Left hindlimb (tissue), 1 donor: ENCODE measurements at places on chromosomes 1 and 21.

- no peak for DNase-seq
Measured at GRCh38 chr1:190098107-190098506, 379.6 kb downstream of the BRINP3 start.

DNA sequence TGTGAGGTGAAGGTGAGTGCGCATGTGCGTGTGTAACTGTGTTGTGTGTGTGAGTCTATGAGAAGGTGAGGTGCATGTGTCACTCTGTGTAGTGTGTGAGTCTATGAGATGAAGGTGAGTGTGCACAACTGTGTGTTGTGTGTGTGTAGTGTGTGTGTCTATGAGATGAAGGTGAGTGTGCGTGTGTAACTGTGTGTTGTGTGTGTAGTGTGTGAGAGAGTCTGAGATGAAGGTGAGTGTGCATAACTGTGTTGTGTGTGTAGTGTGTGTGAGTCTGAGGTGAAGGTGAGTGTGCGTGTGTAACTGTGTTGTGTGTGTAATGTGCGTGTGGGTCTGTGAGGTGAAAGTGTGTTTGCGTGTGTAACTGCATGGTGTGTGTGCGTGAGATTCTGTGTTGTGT is 154.0 kb downstream of the FOXD2 start:
- DNase-seq, result no peak

GRCh38 chr1:43451701-43452532 is 1.8 kb downstream of the HYI start:
- DNase-seq, result no peak

DNA sequence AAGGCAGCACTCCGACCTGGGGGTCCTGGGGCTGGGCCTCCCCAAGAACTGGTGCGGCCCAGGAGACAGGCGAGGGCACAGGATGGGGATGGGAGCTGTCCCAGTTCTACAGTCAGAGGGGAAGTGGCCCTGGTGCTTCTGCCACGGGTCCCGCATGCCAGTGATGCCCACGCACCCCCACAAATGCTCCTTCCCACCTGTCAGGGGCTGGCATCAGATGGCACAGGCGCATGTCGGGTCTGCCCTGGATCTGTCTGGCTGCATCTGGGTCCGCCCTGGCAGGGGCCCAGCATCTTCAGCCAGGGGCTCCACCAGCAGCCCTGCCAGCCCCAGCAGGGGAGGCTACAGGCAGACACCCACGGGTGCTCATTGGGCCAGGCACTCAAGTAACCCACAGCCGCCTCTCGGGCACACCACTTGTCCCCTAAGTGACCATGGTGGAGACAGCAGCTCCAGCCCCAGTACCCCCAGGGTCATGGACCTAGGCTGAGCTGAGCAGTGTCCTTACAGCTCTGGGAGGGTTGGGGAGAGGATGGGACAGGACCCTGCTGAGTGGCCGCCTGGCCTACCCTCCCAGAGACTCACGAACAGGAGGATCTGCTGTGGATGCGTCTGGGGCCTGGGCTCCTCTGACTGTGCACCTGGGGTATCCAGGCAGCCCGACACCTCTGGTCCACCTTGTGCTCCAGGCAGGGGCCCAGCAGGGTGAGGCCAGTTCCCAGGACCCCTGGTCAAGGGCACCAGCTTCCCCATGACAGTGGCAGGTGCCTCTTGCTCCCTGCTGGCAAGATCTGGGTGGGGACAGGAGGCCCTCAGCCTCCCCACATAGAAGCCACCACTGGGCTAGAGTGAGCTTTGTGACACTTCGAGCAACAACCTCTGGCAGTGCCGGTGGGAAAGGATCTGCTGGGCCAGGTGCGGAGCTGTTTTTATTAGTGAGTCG is 5.4 kb downstream of the SMIM1 start:
- peak; percentile 26 for DNase-seq

- no peak for DNase-seq
Measured at GRCh38 chr21:40531431-40532110, 315.4 kb downstream of the DSCAM start.

DNA sequence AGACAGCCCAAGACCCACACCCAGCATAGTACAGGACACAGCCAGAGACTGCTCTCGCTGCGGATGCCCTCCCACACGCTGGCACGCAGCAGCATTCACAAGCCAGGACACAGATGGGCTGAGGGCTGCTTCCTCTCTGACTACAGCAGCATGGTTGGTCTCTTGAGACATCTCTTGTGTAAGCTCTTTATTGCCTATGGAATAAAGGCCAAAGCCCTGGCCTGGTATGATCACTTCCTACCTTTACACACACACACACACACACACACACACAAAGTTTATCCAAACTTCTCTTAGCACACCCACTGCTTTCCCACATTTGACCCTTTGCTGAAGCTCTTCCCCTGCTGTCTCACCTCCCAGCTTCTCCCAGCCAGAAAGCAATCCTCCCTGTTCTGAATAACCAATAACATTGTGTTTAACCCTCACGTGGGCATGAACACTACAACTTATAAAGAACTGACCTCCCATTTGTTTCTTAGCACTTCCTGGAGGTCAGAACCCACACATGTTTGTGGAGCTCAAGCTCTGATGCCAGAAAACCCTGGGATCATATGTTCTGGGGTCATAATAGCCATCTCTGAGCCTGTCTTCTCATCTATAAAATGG is 1.2 kb upstream of the LUZP1 start:
- peak; percentile 67 for DNase-seq

DNA sequence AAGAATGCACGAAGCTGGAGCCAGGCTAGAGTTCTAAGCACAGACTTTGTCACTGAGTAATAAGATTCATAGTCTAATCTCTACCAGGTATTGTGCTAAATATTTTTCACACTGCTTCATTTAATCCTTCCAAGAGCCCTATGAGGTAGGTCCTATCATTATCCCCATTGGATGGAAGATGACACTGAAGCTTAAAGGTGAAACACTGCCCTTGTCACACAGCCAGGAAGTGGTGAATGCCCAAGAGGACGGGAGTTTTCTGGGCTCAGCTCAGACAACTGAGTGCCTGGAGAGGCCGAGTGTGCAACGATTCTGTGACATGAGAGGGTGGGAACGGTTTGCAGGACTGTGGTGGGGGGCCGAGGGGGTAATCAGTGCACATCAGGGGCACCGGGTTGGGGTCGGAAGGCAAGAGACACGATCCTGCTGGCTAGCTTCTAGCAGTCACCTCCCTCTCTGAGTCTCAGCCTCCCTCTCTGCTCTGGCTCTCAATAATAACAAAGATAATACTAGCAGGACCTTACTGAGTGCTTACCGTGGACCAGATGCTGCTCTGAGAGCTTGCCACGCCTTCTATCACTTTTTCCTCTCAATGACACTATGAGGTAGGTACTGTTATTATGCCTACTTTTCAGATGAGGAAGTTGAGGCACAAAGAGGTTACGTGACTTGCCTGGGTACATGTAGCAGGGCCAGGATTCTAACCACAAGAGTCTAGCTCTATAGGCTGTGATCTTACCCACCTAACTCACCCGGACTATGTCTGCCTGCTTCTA is 12.4 kb downstream of the KCNQ4 start:
- no peak for DNase-seq

GRCh38 chr1:81671038-81671437 is 129.7 kb upstream of the ADGRL2 start:
- peak; percentile 51 for DNase-seq

DNA sequence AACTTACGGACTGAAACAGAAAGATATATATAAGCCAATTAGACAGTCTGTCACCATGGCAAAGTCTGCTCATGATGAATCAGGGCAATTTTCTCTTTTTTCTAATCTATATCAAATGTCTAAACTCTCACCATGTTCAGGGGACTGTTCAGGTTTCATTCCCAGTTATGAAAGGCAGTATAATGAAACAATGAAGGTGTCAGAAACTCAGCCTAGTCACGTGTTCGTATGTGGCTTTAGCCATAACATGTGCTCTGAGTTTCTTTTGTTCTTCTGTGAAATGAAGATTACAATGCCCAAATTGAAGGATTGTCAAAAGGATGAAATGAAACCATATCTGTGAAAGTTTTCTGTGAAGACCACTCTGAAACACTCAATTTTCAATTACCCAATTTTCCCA is 392.9 kb downstream of the DSCAM start:
- no peak for DNase-seq

DNA sequence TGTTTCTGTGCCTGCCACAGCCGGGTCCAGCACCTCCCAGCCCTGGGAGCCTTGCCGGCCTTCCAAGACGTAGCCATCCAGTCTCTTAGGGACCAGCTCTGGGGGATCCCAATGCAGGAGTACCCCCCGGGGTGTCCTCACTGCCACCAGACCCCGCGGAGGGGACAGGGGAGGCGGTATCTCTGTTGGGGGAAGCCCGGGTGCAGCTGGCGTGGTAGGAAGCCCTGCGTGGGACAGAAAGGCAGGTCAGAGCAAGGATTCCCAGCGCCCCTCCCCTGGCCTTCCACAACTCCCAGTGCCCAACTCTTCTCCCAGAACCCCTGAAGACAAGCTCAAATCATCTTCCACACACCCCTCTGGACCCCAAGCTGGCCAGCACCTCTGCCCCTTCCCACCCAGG is 4.9 kb upstream of the TAGLN2 start:
- no peak for DNase-seq

- no peak for DNase-seq
Measured at GRCh38 chr1:93442008-93442666, 5.8 kb upstream of the FNBP1L start.

DNA sequence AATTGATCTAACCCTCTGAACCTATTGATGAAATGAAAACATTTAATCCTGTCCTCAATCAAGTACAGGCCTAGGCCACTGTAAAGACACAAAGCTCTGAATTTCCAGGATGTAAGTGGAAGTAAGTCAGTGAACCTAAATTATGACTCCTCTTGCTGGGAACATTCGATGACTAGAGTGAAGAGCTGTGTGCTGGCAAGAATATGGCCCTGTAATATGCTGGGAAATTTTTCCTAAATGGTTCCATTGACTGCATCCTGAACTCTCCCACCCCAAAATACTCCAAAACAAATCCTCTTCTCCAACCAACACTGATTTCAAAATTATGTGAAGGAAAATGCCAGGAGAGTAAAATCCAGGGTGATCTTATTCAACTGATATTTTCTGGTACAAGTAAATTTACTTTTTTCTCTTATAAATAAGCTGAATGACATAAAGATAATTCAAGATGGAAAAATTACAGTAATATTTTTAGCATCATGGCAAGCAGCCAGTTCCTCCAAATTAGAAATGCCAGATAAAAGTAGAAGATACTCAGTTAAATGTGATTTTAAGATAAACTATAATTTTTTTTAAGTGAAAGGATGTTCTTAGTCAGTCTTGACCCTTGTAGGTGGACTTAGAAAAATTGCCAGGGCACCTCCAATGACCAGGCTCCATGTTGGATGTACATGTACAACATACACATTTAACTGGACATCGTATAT is 269.4 kb downstream of the PTGER3 start:
- no peak for DNase-seq

DNA sequence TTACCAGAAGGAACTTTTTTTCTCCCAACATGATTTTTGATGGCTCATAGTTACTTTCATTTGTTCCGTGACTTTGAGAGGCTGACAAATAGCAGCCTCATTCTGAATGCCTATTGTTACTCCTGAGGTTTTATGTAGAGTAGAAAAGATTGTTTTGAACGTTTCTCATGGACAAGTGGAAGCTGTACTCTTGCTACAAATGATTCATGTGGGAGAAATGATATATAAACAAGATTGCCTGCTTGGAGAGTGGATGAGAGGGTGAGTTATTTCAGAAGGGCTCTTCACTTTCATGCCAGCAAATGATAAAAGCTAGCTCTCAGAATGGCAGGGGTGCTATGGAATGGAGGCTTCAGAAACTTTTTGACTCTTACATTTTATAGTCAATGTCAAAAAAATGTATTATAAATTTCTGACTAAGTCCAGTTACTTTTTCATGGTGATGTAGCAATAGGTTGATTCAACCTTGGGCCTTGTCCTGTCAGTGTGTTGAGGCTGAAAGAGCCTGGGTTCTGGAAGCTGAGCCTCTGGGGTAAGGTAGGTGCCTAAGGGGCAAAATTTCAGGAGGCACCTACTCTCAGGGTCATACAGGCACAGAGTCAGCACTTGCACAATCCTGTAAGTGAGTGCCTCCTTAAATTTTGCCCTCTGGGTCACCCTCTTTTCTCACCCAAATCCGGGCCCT is 19.4 kb downstream of the JUN start:
- DNase-seq, result no peak

DNA sequence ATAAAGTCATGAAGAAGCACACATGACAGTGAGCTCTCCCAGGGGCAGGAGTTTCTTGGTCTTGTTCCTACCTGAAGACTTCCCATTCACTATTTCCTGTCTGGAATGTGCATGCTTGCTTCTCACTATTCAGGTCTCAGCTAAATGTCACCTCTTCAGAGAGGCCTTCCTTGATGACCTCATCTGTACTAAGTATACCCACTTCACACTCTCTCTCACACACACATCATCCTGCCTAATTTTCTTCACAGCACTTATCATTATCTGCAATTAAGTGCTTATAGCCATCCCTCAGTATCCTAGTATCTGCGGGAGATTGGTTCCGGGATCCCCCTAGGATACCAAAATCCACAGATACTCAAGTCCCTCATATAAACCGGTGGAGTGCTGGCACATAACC is 146.4 kb upstream of the IVNS1ABP start:
- DNase-seq, result no peak

DNA sequence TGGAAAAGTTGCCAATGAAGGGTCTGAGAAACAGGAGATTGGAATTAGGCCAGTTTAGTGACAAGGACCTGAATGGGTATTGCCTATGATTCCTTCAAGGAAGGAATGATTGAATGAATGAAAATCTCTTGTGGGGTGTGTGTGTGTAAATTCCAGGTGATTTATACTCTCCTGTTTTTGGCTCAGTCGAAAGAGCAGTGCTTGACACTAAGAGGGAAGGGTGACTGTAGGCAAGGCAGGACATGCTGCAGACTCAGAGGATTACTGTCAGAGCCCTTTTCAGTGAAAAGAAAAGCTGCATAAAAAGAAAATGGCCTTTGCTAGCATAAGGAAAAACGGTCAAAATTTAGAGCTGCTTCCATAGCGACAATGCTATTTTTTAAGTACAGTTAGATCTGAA is 30.1 kb downstream of the C1orf21 start:
- no peak for DNase-seq

DNA sequence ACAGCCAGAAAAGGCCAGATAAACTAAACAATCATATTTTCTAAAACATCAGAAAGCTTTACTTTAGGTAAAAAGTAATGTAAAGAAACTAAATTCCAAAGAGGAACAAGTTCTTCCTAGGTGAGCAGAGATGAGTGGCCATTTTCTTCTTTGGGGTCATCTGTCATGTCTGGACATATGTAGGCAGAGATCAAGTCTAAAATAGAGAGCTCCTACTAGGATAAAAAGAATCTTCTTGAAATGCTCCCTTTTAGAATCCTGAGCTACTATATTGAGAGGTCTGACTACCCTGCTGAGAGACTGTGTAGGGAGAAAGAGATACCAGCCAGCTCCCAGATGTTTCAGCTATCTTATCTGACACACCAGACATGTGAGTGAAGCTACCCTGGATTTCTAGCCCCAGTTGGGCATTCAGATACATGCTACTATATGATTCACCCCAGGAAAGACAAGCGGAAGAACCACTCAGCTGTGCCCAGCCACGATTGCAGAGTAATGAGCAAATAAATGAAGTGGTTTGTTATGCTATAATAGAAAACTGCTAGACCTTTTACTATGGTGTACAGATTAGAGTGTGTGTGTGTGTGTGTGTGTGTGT is 80.1 kb downstream of the TTLL7 start:
- DNase-seq, result no peak
